ENCODE measurements at places on chromosomes 16 and 17. TPM values are rescaled to one million over a fixed set of nuclear protein-coding genes. Genes with fewer than 3 reads are reported as not detected.

MLLT6 gene
- total RNA-seq: 125 TPM

CPNE7 gene
- total RNA-seq: not detected

CDC6 gene
- 5.1 TPM for total RNA-seq

CCL16 gene
- not detected for total RNA-seq

UBALD1 gene
- total RNA-seq: 29.3 TPM

TPSAB1 gene
- 13.6 TPM for total RNA-seq

COPS3 gene
- total RNA-seq: 58.1 TPM

MYH8 gene
- not detected for total RNA-seq

HP gene
- 28.3 TPM for total RNA-seq

NT5C3B gene
- total RNA-seq: 37.6 TPM

LYZL6 gene
- total RNA-seq: not detected

AATF gene
- 35.9 TPM for total RNA-seq

FTSJ3 gene
- total RNA-seq: 75.4 TPM

MYH2 gene
- total RNA-seq: not detected

MCRIP2 gene
- total RNA-seq: 45.9 TPM

KRTAP3-2 gene
- not detected for total RNA-seq

FOXJ1 gene
- 26.7 TPM for total RNA-seq

OR3A2 gene
- total RNA-seq: not detected

NXPH3 gene
- 1.2 TPM for total RNA-seq

C16orf86 gene
- total RNA-seq: 3.2 TPM

KRT9 gene
- not detected for total RNA-seq

HLF gene
- 19.9 TPM for total RNA-seq

TEX14 gene
- 0.15 TPM for total RNA-seq

SCNN1G gene
- total RNA-seq: 15.7 TPM

Measured in upper lobe of left lung (tissue), 6 donors.